Epithelial cell of proximal tubule (primary cell): ENCODE measurements at places on chromosomes 12 and 14. TPM values are rescaled to one million over a fixed set of nuclear protein-coding genes. Genes with fewer than 3 reads are reported as not detected.

SOX5 gene
- total RNA-seq = 0.07 and 0.17 TPM in 2 replicates

RFX4 gene
- not detected in 2 replicates for total RNA-seq

DNA sequence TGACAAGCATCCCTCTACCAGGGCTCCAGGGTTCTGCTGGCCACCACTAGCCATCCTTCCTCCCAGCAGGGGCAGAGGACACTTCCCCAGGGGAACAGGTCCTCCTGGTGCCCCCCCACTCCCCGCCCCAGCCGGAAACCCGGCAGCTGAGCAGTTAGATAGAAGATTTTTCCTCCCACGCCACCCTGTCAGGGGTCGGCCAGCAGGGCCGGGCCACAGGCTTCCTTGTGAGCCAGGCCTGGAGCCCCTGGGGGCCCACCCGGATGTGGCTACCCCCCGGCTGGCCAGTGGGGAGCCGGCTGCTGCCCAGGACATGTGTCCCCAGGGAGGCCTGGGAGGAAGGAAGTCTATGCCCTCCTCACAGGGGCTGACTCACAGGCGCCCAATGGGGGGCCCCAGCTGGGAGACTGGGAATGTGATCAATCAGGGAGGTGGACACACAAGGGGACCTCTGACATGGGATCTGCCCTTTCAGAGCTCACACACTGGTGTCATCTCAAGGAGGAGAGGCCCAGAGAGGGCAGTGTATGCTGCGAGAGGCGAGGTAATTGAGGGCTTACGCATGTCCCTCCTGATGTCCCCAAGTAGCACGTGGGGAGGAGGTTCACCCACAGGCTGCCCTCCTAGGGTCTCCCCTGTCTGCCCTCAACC is 4.2 kb downstream of the SH2B3 start:
- DNase-seq = no peak

DNA sequence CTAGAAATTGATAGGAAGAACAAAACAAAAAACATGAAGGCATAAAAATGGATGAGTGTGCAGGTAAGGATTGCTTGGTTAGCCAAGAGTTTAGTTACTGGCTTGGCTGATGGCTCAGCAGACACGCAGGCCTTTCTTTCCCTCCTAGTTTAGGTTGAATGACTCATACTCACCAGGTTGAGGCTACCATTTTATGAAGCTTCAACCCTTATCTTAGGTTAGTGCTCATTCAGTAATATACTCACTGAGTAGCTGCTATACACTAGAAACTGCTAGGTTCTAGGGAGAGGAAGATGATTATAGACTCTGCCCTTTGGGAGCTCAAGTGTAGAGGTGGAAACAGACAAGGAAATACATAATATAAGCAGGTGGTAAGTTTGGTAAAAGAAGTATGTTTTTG is 6.0 kb downstream of the P3H3 start:
- no peak for DNase-seq

GRCh38 chr12:52248541-52249461 is 15.8 kb downstream of the KRT7 start:
- no peak for DNase-seq

GRCh38 chr12:10235761-10236631 is 23.3 kb downstream of the GABARAPL1 start:
- DNase-seq = no peak

- DNase-seq = no peak
These were observed 399.0 kb downstream of the NAV3 start for GRCh38 chr12:78229591-78230101.
